ENCODE measurements at places on chromosomes 2 and 18.
A peak's percentile ranks its signal among the peaks of the same experiment; 100 is the strongest.

DNA sequence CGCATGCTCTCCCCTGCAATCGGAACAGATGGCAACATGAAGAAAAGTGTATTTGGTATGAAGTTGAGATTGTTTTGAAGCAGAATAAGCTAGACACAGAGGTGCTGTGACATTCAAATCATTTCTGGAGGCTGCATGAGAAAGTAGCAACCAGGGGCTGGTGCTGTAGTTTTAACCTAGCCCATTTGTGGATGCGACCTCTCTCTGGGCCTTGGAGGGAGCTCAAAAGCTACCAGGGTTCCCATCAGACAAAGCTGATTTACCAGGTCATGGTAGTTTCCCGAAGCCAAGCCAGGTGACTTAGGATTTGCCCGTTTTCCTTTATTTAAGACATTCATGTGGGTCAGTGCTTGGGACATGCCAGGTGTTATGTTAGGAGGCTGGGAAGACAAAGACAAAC is 77.5 kb downstream of the CIB4 start:
- DNase-seq = no peak

- no peak for DNase-seq
Observed at GRCh38 chr18:24918257-24918656, 433.7 kb downstream of the ZNF521 start.

DNA sequence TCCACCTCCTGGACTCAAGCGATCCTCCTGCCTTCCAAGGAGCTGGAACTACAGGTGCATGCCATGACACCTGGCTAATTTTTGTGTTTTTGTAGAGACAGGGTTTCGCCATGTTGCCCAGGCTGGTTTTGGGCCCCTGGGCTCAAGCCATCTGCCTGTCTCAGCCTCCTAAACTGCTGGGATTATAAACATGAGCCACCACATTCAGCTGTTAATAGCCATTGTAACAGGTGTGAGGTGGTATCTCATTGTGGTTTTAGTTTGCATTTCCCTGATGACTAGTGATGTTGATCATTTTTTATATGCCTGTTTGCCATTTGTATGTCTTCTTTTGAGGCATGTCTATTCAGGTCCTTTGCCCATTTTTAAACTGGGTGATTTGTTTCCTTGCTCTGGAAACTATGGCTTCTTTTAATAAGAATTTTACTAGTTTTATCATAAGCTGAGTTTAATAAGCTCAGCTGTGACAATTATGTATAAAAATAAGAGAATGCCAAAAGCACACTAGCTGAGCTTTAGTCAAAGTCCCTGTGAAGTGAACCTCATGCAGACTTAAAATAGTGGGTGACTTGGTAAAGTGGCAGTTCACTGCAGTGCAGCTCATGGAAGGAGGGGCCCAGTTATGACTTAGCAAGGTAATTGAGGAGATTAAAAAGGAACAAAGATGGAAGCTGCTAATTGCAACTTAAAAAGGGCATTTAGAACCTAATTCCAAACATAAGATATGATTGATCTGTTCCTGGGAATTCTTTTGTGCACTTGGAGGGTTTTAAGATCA is 465.1 kb downstream of the TGIF1 start:
- DNase-seq = no peak

GRCh38 chr2:137948894-137949293 is 15.4 kb upstream of the HNMT start:
- no peak for DNase-seq

GRCh38 chr2:26591619-26592505 is 49.3 kb downstream of the CIB4 start:
- DNase-seq = no peak

DNA sequence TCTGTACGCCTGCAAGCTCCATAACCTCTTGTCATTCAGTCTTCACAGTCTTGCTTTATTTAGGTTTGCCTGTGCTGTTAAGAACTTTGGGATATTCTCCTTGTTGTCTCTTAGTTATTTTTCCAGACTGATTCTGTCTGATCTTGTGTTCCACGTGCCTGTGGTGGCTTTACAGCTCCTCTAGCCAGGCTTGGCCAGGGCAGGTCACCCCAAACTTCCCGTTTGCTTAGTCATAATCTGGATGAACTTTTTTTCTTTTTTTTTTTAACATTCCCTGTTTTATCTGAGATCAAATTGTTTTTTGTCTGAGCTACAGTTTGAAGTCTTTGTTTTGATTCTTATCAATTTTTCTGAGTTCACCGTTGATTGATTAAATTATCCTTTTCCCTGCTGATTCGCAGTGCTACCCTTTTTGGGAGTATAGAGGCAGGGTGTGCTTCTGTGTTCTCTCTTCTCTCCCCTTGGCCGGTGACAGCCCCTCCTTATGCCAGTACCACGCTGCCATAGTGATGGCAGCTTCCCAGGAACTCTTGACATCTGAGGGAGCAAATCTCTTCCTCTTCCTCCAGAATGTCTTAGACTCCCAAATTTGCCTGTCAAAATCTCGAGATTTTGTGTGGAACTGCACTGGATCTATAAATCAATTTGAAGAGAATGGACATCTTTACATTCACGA is 2.5 kb downstream of the SP100 start:
- peak; percentile 82 for DNase-seq

GRCh38 chr2:234958746-234959395 is 7.1 kb downstream of the SH3BP4 start:
- no peak for DNase-seq

DNA sequence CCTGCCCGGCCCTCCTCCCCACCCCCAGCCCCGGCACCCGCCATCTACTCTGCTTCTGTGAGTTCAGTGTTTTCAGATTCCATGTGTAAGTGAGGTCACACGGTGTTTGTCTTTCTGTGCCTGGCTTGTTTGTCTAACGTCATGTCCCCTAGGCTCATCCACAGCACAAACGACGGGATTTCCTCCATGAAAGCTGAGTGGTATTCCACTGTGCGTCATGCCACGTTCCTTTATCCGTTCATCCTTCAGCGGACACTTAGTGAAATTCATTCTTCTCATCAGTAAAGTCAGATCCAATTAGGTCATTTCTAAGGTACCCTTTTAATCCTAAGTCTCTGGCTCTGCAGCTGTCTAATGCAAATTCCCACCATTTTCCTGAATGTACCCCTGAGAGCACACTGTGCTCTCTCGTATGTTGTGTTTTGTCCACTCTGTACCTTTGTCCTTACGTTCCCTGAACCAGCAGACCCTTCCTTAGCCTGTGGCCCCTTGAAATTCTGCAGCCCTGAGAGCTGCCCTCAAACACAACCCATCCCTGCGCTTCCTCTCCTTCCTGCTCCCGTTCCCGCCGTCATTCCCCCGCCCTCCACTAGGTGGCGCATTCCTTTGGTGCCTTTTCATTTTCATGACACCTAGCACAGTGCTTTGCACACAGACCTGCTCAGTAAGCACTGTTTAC is 44.1 kb downstream of the TRAPPC12 start:
- DNase-seq = peak; percentile 52

GRCh38 chr2:150134223-150134857 is 353.1 kb downstream of the RND3 start:
- no peak for DNase-seq

- DNase-seq = no peak
Observed at GRCh38 chr2:146079216-146079615, 1559.3 kb upstream of the ZEB2 start.

- no peak for DNase-seq
Observed at GRCh38 chr2:24824966-24825882, 32.0 kb downstream of the CENPO start.

- no peak for DNase-seq
Observed at GRCh38 chr2:24704692-24705091, 88.5 kb downstream of the PTRHD1 start.

- no peak for DNase-seq
Observed at GRCh38 chr2:157930728-157931127, 54.6 kb upstream of the ACVR1 start.

DNA sequence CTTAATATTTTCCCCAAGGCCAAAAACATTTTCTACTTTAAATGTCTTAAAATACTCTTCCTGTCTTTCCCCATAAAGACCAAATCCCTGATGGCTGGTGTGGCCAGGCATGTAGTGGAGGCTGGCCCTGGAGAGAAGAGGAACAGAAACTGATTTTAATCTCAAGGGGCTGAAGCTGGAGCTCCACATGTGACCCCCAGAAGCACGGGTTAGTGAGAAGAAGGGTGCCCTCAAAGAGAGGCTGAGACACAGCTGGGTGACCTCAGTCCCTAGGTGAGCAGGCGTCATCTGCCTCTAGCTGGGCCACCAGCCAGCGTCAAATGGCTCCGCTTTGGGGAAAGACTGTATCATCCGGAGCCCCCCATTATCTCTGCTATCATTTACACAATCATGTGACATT is 19.3 kb upstream of the TMEM18 start:
- DNase-seq = no peak

- no peak for DNase-seq
Observed at GRCh38 chr2:136141510-136142149, 23.7 kb upstream of the CXCR4 start.

- no peak for DNase-seq
Observed at GRCh38 chr2:84057917-84058560, 401.0 kb downstream of the SUCLG1 start.

GRCh38 chr18:50080316-50080715 is 114.6 kb downstream of the MYO5B start:
- DNase-seq = no peak

GRCh38 chr2:6946722-6947121 is 29.5 kb downstream of the RNF144A start:
- DNase-seq = no peak

- peak; percentile 81 for DNase-seq
Observed at GRCh38 chr18:58321986-58322385, 278.0 kb downstream of the NEDD4L start.
